ENCODE measurements at places on chromosomes 12 and 14.

- DNase-seq, result no peak
These were observed 568.2 kb downstream of the DIO2 start for GRCh38 chr14:79643132-79643531.

DNA sequence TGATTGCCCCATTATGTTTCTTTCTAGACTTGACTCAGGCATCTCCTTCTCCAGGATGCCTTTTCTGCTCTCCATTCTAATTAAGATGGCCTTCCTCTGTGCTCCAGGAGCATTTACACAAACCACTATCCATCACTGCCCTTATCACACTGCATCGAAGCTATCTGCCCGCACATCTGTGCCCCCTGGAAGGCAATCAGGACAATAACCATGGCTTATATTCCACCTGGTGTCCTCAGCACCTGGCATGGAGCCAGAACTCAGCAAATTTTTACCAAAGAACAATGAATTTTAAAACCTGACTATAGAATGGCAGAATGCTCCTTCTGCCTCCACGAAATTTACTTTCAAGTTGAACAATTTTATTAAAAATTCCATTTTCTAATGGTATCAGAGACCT is 465.8 kb downstream of the APAF1 start:
- DNase-seq, result no peak

DNA sequence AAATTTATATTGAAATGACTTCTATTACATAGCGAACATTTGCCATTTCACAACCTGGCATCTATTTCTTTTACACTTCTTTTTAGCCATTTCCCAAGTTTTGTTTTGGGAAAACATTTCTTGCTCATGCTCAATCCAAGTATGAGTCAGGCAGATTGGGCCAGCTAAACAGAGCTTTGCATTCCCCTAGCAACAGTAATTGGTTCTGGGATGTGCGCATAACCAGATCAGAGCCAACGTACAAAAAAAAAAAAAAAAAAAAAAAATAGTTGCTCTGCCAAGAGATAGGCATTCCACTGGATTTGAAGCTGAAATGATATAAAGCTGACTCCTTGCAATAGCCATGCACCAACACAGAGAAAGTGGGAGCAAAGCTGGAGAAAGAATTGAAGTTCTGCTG is 37.5 kb downstream of the PLCZ1 start:
- DNase-seq, result no peak

GRCh38 chr12:16154990-16155389 is 122.5 kb downstream of the SLC15A5 start:
- DNase-seq, result no peak

DNA sequence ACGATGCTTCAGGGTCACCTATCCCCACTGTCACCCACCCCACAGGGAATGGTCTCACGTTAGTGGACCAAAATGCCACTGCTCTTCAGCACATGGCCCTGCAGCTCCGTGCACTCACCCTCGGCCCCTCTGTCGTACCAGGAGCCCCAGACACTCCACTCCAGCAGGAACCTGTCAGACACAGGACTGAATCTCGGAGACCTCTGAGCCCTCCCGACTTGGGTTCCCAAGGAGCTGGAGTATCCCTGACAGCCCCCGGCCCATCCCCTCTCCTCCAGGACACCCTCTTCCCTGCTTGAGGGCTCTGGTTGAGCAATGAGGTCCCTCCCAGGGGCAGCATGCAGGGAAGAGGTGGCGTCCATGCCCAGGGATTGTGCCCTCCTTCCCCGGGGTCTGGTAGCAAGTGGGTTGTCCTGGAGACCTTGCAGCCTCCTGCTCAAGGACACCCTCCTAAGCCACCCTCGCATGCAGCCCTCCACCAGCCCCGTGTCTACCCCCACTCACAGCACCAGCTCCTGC is 20.4 kb upstream of the LRTM2 start:
- no peak for DNase-seq

DNA sequence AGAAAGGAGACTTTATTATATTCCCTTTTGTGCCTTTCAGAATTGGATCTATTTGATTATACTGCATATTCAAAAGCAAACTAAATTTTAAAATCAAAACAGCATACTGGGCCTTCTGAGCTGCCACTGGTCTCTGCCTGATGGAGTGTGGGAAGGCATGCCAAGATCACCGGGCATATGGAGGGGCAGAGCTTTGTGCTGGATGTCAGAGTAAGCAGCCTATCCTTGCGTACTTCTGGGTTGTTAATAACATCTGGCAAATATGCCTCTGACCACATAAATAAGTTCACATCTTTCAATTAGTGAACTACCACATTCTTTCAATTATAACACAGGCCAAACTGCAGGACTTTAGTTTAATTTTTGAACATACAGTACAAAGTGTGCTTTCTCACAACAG is 18.3 kb downstream of the MLH3 start:
- DNase-seq, result no peak

DNA sequence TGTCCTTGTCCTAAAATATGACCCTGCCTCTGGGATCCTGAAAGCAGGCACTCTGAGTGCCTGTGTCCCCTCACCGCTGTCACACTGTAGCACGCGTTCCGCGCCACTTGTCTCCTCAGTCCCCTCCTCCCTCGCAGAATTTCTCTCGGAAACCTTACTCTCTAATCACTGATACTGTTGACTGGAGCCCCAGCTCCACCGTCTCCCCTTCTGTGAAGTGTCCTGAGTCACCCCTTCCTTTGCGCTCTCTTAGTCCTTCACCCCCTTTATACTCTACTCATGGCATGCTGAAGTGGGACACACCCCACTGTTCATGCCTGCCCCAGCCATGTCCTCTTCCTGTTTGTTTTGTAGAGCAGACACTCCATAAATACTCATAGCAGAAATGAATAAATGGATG is 104.7 kb downstream of the ZNF664 start:
- no peak for DNase-seq

DNA sequence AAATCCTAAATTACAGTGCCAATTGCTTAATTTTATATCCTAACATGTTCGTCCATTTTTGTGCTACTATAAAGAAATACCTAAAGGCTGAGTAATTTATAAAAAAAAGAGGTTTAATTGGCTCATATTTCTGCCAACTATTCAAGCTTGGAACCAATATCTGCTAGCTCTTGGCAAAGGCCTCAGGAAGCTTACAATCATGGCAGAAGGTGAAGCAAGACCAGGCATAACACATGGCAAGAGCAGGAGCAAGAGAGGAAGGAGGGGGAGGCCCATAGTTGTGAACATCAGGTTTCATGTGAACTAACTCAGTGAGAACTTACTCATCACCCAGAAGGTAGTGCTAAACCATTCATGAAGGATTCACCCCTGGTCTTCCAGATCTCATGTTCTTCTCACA is 494.3 kb downstream of the CCER1 start:
- no peak for DNase-seq

DNA sequence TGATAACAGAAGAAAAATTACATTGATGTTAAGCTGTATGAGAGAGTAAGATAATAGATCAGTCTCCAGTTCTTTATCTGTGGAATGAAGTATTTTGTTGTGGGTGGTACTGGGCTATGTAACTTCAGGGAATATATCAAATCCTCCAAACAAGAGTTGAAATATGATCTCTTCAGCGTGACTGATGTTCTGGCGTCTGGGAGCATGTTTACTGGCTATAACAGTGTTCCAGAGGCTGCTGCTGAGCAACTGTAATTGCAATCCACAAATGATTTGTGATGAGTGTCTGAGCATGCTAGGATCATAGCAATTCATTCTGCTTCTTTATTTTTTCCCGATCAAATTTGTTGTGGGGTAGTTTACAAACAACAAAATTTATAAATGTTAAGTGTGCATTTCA is 18.6 kb upstream of the CCDC198 start:
- no peak for DNase-seq

GRCh38 chr12:80232837-80233236 is 133.5 kb downstream of the OTOGL start:
- no peak for DNase-seq

DNA sequence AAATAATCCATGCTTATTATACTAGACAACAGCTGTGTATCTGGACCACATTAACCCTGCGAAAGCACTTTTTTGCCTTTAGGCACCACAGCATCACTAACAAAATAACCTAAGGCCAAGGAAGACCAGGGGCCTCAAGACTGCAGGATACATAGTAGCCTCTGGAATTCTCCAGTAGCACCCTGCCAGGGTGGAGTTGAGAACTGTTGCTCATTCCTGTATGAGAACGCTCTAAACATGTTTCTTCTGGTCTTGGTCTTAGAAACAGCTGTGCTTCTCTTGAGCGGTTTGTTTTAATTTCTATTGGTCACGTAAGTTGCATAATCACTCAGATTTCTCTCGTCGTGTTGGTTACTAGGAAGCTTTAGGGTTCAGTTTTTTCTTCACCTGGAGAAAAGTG is 7.9 kb downstream of the B4GALNT3 start:
- no peak for DNase-seq

GRCh38 chr12:133201888-133202287 is 20.6 kb downstream of the ZNF268 start:
- no peak for DNase-seq

DNA sequence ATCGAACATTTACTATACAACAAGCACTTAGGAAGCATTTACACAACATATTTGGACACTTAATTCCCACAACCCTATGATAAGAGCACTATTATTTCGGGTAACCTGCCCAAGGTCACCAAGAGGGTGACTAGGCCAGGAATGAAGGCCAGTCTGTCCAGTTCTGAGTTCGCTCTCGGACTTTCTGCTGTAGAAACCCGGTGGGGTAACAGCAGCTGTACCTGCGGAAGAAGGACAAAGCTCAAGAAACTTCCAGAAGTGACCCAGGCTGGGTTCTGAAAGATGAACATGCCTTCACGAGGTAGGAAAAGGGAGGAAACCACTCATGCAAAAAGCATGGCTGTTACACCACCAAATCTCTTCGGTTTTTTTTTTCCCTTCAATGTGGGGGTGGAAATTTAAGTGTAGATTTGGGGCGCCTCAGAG is 10.8 kb downstream of the PLA2G1B start:
- no peak for DNase-seq

GRCh38 chr14:71942904-71943694 is 10.9 kb downstream of the RGS6 start:
- no peak for DNase-seq

DNA sequence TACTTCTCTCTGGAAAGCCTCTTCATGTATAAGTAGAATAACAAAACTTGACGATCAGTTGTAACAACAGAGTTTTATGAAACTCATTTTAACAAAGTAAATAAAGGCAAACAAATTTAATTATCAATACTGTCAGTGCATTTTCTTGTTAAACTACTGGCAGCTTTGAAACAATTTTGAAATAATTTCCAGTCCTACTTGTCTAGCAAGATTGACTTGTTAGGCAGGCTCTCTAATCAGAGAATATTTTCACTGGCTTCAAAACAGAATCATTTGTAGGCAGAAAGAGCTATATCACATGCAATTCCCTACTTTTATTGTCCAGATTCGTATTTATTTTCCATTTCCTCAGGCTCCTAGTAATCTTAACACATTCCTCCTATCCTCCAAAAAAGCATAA is 45.9 kb upstream of the SLC6A13 start:
- no peak for DNase-seq

- DNase-seq, result peak; percentile 71
These were observed at the start of gene ABHD4 for GRCh38 chr14:22598099-22598895. ABHD4 (plus strand) TSS chr14:22598300; CDS start chr14:22598307, 7 bp downstream.

- DNase-seq, result no peak
These were observed 30.5 kb downstream of the SLC24A4 start for GRCh38 chr14:92353447-92353846.

DNA sequence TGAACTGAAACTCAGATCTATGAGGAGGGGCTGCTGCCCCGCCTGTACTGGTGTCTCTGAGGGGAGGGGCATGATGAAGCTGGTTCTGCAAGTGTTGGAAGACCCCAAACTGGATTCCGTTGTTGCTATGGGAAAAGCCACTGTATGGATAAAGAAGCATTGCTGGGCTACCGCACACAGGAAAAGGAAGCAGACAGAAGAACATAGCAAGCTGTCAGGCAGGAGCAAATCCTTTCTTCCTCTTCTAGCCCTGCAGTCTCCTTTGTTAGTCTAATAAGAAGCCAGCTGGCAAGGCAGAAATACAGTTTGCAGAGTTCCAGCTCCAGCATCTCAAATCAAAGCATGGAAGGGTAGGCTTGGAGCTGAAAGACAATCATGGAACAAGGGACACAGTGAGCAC is 26.3 kb upstream of the NR1H4 start:
- no peak for DNase-seq

DNA sequence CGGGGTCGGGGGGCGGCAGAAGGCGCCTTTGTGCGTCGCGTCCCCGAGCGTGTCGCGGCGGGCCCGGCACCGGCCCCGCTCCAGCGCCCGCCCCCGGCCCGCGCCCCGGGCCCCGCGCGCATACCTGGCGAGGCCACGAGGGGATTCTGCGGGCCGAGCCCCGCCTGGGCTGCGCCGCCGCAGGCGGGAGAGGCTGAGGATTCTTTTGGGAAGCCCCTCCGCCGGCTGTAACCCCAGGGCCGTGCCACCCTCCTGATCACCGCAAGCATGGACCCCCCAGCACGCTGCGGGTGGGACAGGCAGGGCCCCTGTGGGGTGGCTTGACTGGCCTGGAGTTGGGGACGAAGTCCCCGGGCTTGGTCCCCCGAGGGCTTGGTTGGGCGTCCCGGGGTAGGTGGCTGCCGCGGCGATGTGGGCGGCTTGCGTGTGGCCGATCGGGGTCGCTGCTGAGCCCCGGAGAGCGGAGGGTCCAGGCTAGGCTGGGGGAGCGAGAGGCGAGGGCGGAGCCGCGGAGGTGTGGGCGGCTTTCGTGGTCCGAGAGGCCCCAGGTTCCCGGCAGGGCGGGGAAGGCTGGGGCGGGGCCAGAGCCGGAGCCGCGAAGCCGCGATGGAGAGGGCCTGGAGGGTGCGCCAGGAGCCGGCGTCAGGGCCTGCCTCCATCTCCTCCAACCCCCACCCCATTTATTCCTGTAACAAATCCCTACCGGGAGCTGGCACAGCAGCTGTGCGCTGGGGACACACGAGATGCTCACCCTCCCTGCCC is 28.4 kb upstream of the GPR132 start:
- peak; percentile 92 for DNase-seq

DNA sequence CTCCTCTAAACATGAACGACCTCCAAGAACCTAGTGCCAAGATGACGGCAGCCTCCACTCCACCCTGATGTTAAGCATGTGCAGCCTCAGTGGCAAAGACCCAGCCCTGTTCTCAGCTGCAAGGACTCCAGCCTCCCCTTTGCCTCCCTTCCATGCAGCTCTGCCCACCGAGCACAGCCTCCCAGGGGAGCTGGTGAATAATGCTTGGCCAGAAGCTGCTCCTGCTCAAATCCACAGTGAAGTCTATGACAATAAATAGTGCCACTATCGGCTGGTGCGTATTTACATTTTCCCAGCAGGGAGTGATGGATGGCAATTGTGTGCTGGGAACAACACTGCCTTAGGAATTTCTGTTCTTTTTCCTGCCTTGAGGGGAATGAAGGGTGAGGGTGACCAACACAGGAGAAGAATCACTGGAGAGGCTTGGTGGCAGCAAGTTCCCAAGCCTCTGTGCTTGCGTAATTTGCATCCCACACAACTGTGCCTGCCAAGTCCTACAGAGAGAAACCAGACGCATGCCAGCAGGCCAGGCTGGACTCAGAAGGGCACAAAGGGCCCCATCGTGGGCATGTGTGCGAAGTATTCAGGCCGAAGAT is 29.9 kb upstream of the TC2N start:
- no peak for DNase-seq

GRCh38 chr12:95646781-95647190 is 95.5 kb upstream of the USP44 start:
- DNase-seq, result no peak
